ENCODE measurements at places on chromosomes 12 and 14.

- DNase-seq = no peak
Measured at GRCh38 chr12:42282294-42282693, 43.6 kb downstream of the ZCRB1 start.

- DNase-seq = no peak
Measured at GRCh38 chr14:77335576-77335975, 14.7 kb downstream of the GSTZ1 start.

DNA sequence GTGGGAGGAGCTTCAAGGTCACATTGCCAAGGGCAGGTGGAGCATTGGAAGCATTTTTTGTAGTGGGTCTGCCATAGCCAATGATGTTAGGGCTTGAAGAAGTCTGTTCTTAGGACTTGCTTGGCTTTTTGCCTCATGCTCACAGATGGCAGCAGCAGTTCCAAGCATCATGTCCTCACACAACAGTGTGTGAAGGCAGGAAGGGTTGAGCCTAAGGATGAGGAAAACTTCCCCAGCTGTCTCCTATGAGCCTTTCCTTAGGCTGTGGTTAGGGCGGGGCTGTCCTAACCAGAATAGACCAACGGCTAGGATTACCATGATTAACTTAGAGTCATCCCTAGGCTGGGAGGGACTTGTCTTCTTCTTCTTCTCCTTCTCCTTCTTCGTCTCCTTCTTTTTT is 76.2 kb upstream of the KCNA1 start:
- no peak for DNase-seq

GRCh38 chr12:70936203-70936813 is 15.8 kb upstream of the PTPRR start:
- no peak for DNase-seq

GRCh38 chr14:95024380-95024779 is 132.9 kb downstream of the DICER1 start:
- DNase-seq = no peak

DNA sequence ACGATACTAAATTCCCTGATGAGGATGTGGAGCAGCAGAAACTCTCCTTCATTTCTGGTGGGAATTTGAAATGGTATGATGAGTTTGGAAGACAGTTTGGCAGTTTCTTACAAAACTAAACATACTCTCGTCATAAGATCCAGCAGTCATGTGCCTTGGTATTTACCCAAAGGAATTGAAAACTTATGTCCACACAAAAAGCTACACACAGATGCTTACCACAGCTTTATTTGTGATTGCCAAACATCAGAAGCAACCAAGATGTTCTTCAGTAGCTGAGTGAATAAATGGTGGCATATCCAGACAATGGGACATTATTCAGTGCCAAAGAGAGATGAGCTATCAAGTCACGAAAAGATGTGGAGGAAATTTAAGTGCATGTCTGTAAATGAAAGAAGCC is 10.7 kb upstream of the APOLD1 start:
- no peak for DNase-seq

- DNase-seq = no peak
Measured at GRCh38 chr14:82759656-82760055, 1226.0 kb upstream of the SEL1L start.

Measured in NCI-H1092 (cell line).